ENCODE measurements at places on chromosomes 11 and 22. TPM values are rescaled to one million over a fixed set of nuclear protein-coding genes. Genes with fewer than 3 reads are reported as not detected.

DNA sequence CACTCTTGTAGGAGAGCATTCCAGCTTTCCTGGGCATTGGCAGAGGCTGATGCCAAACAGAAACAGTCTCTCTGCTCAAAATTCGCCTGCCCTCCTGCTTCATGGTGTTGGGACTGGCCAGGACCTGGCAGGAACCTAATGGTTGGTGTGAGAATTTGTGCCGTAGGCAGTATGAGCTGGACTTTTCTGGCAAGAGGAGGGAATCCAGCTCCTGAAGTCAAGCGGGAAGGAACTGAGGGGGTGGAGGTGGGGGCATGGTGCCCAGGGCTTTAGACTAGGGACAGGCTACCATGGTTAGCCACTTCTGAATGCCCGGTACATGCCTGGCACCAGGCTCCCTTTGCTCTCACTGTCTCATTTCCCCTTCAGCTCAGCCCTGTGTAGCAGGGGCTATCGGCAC, 6.9 kb upstream of the TOMM22 start:
- H3K36me3 ChIP-seq = peaks cover 6% of the 10 kb centered on the region
- H3K4me1 ChIP-seq = peaks cover 10% of the 10 kb centered on the region
- H3K27ac ChIP-seq = no peak overlapping the region
- H3K4me3 ChIP-seq = no peak overlapping the region

- H3K36me3 ChIP-seq = no peaks in the 10 kb centered on the region
- DNase-seq = no peak
- no peak overlapping the region for H3K27ac ChIP-seq
- H3K4me3 ChIP-seq = no peak overlapping the region
Measured at GRCh38 chr11:34232807-34233206, 125.0 kb downstream of the ABTB2 start.

HIC2 gene
- total RNA-seq = 13.7 TPM

DNA sequence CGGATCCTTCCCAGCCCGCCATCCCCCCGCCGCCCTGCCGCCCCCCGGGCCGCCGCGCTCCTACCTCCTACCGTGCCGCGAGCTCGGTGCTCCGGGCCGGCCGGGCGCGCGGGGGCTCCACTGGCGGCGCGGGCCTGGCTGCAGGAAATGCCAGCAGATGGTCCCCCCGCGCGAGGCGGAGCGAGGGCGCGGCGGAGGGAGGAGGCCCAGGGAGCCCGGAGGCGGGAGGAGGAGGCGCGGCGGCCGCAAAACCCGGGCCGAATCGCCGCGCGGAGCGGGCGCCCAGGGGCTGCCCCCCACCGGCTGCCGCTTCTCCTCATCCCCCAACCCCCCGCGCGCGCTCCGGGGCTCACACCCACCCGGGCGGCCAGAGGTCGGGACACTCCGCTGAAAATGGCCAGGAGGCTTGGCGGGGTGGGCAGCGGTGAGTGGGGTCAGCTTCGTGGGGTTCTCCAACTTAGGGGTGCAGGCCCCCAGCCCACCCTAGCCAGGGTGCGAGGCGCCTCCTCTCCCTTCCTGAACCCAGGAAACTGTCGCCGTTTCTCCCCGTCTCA, at the start of gene OSBPL5:
Gene OSBPL5, minus strand, starts transcription at position 159 of the 554 bp plus-strand sequence. CDS start 36,162 bp downstream, outside the sequence.
- H3K4me3 ChIP-seq = no peak within 1 kb of the TSS
- H3K27me3 ChIP-seq = peaks cover 88% of the 10 kb centered on the region
- H3K36me3 ChIP-seq = no peaks in the 10 kb centered on the region
- no peaks in the 10 kb centered on the region for H3K4me1 ChIP-seq
- no peak for DNase-seq

GRCh38 chr11:126113012-126113411, 50.3 kb upstream of the CDON start:
- H3K36me3 ChIP-seq = no peaks in the 10 kb centered on the region
- H3K27ac ChIP-seq = no peak overlapping the region
- H3K27me3 ChIP-seq = peaks cover 5% of the 10 kb centered on the region

POLD4 gene
- 10.5 TPM for total RNA-seq

EPS8L2 gene
- total RNA-seq = 55.6 TPM

TMEM191B gene
- 1.4 TPM for total RNA-seq

DNA sequence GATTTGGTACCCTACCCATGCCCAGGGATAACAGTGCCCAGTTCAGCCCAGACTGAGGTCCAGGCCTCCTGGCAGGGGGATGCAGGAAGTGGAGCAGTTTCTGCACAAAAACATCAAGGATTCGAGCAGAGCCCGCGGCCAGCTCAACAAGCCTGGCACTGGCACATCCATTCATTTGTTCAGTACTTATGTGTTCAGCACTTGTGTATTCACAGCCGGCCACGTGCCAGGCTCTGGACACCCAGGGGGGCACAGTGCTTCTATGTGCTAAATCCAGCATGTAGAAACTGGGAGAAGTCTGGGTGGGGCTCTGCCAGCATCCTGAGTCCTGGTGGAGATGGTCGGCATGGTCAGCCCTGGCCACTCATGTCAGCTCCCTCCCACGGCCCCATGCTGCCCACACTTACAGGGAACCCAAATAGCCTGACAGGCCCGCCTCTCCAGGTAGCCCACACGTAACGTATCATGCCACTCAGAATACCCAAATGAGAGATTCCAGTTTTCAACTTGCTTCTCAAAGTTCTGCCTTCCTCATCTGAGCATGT, 28.5 kb downstream of the LINC01488 start:
- no peaks in the 10 kb centered on the region for H3K36me3 ChIP-seq
- DNase-seq = no peak
- H3K4me1 ChIP-seq = no peaks in the 10 kb centered on the region
- no peak overlapping the region for H3K27ac ChIP-seq

LRRN4CL gene
- total RNA-seq = not detected

SCGB1D2 gene
- not detected for total RNA-seq

APOL6 gene
- 7.5 TPM for total RNA-seq

DNA sequence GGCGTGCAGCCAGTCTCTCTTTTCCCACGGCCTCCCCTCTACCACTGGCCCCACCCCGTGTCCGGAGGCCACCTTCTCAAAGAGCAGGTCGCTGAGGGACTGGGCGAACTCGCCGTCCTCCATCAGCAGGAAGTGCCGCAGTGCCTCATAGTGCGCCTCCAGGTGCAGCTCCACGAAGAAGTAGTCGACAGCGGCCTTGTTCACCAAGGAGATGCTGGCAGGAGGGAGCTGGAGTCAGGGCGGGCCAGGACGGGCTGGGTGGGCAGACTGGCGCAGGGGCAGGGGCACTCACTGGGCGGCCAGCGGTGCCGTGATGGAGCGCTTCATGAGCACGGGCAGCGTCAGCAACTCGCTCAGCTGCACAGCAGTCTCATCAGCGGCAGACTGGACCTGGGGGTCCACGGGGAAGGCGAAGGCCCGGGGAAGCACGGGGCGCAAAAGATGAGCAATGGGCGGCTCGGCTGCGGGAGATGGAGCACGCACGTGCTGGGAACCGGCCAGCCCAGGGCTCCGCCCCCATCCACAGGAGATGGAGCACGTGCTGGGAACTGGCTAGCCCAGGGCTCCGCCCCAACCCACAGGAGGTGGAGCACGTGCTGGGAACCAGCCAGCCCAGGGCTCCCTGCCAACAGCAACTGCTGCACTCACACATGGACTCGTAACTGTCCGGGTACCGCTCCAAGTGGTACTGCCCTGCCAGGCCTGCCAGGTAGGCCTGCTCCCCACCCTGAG, 18.4 kb downstream of the SELENOO start:
- peaks cover 24% of the 10 kb centered on the region for H3K36me3 ChIP-seq
- no peak overlapping the region for H3K27ac ChIP-seq
- no peaks in the 10 kb centered on the region for H3K27me3 ChIP-seq

DNA sequence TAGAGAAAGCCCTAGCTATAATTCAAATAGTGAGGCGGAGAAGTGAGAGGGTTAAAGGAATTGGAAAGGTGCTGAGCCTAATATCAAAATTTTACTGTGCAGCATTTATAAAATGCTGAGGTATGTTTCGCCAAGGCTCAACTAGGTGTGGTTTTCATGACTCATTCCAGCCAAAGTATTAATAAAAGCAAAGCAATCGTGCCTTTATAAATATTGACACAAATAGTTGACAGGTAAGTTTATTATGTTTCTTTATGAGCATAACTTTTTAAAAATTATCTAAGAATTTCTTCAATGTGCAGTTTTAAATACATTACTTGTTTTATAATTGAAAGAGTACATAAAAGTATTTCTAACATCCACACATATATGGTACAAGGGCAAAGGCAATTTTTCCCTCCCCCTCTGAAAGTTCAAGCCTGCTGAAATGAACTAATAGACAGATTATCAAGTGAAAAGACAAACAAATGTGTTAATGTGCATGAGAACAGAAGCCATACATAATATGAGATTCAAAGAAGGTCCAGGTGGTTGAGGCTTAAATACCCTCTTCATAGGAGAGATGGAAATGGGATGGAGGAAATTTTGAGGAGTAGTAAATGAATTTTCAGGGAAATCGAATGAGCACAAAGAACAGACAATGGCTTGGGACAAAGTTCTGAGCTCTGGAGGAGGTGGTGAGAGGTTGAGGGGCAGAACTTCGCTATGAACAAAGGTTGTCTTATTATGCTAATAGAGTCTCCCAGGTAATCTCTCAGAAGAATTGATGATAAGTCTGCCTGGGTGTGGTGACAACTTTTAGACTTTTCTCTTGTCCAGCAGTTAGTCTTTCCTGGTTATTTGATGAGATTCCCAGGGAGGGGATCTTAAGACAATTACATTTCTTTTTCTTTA, 326.5 kb downstream of the BUD13 start:
- H3K36me3 ChIP-seq = no peaks in the 10 kb centered on the region
- 0 out of 2 replicates have a peak, but pooled peaks cover 1% of the 10 kb centered on the region for H3K27me3 ChIP-seq
- no peak overlapping the region for H3K27ac ChIP-seq
- no peak overlapping the region for H3K4me3 ChIP-seq
- peaks cover 13% of the 10 kb centered on the region for H3K4me1 ChIP-seq
- no peak for DNase-seq

PTGDR2 gene
- total RNA-seq = 1.0 TPM

DNA sequence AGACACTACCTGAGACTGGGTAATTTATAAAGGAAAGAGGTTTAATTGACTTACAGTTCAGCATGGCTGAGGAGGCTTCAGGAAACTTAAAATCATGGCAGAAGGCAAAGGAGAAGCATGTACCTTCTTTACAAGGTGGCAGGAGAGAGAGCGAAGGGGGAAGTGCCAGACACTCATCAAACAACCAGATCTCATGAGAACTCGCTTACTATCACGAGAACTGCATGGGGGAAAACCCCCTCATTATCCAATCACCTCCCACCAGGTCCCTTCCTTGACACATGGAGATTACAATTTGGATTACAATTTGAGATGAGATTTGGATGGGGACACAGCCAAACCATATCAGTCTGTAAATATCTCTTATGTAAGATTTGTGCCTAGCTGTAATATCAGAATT, 50.9 kb upstream of the ATXN10 start:
- no peaks in the 10 kb centered on the region for H3K36me3 ChIP-seq
- peaks cover 16% of the 10 kb centered on the region for H3K4me1 ChIP-seq
- H3K4me3 ChIP-seq = no peak overlapping the region
- 0 out of 2 replicates have a peak, but pooled peaks cover 1% of the 10 kb centered on the region for H3K27me3 ChIP-seq
- DNase-seq = no peak
- H3K27ac ChIP-seq = no peak overlapping the region

NCAM1 gene
- not detected for total RNA-seq

RAB39A gene
- not detected for total RNA-seq

DNA sequence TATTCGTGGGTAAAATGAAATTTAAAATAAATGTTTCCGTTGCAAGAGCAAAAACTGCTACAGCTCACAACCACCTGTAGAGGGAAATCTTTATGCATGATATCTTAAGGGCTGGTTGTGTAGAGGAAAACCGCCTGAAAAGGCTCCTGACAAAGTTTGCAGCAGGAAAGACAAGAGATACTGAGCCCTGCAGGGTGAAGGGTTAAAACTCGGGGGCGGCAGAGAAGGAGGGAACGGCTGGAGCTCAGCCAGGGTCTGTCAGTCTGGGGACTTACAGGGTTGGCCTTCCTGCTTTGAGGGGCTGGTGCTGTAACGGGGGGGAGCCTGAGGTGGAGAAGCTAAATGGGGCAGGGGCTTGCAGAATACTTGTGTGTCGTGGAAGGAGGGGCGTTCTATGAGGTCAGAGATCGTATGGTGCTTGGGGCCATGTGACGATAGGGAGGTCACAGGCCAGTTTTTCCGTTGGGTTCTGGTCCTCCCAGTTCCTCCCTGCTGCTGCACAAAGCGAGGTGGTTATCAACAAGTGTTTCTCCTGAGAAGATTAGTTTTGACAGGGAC, 122.9 kb upstream of the HSD17B12 start:
- H3K36me3 ChIP-seq = no peaks in the 10 kb centered on the region
- DNase-seq = no peak
- no peak overlapping the region for H3K27ac ChIP-seq
- H3K4me3 ChIP-seq = no peak overlapping the region

- H3K27ac ChIP-seq = no peak overlapping the region
- H3K4me3 ChIP-seq = no peak overlapping the region
- peaks cover 9% of the 10 kb centered on the region for H3K27me3 ChIP-seq
Measured at GRCh38 chr22:42724062-42724461, 3.4 kb upstream of the A4GALT start.

GRCh38 chr11:60059052-60059451, 2.6 kb downstream of the MS4A3 start:
- H3K27me3 ChIP-seq = peaks cover 13% of the 10 kb centered on the region
- H3K4me3 ChIP-seq = no peak overlapping the region
- no peak overlapping the region for H3K27ac ChIP-seq

DNA sequence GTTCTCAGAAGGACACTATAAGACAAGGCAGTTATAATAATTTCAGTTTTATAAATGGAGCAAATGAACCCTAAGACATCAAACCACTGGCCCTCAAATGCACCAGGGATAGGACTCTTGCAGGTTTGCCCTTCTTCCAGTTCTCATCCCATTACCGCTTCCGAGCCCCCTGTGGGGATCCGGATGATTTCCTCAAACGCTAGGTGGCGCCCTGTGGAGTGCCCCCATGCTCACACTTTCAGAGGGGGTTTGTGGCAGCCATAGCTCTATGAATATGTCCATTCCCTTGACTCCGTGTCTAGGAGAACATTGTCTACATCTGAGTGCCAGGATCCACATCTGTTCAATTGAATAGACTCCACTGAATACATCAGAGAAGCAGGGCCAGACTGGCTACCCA, 816.3 kb downstream of the NTM start:
- no peak for DNase-seq
- H3K36me3 ChIP-seq = no peaks in the 10 kb centered on the region
- no peak overlapping the region for H3K27ac ChIP-seq
- H3K27me3 ChIP-seq = no peaks in the 10 kb centered on the region
- no peaks in the 10 kb centered on the region for H3K4me1 ChIP-seq

- no peak for DNase-seq
- no peak overlapping the region for H3K4me3 ChIP-seq
- H3K36me3 ChIP-seq = no peaks in the 10 kb centered on the region
- H3K27ac ChIP-seq = no peak overlapping the region
Measured at GRCh38 chr11:108931168-108931567, 266.3 kb downstream of the DDX10 start.

UQCC3 gene
- total RNA-seq = 16.0 TPM

DNA sequence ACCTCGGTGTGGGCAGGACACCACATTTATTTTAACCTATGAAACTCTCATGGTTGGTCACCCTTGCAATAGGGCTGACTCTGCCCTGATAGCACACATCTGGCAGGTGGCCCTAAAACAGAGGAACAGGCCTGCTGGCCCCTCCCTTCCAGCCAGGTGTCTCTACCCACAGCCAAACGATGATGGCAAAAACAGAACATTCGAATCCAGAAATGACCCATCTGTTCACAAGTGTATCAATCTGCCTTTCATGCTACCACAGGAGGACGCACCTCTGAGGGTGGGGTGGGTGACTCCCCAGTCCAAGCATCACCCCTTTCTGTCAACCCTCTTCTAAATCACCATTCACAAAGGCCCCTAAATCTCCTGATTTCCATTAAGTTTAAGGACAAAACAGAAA, 118.1 kb downstream of the ETS1 start:
- no peaks in the 10 kb centered on the region for H3K36me3 ChIP-seq
- DNase-seq = no peak
- no peak overlapping the region for H3K27ac ChIP-seq
- H3K4me1 ChIP-seq = peaks cover 18% of the 10 kb centered on the region
- no peak overlapping the region for H3K4me3 ChIP-seq
- no peaks in the 10 kb centered on the region for H3K27me3 ChIP-seq

All from HepG2 (cell line).